ENCODE measurements at places on chromosomes 2 and 18.

DNA sequence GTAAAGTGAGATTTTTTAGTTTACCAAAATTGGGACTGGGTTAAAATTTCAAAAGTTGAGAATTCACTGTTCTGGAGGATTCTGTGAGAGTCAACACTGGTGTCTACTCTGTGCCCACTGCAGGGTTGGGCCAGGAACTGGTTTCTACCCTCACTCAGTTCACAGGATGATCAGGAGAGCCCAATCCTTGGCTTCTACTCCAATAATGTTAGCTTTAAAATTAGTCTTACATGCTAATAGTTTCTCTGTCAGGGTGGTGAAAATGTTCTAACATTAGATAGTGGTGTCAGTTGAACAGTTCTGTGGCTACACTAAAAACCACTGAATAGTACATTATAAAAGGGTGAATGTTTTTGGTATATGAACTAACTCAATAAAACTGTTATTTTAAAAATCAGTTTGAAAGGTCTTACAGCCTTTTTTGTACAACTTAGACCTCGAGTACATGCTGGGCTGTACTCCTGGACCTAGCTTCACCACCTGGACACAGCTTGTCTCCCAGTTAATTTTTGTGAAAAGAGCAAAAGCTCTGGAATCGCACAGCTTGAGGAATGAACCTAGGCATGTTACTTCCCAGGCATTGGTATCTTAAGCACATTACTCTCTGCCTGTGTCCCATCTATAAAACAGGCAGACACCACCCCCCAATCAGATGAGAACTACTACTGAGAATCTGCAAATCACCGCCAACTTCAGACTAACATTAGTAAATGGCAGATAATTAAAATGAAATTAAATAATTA, 44.4 kb downstream of the ACVR1 start:
- DNase-seq: no peak

DNA sequence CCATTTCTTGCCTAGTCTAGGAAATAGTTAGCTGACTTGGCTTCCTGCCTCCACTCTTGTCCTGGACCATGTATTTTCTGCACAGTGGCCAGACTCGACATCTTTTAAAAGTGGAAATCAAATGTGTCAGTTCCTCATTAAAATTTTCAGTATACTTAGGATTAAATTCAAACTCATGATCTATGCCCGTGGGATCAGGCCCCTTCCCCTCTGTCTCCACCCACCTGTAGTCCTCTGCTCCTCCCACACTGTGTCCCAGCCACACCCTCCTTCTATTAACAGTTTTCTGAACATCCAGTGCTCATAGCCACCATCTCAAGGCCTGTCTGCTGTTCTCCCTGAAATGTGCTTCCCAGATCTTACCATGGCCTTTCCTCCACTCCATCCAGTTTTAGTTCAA, 13.3 kb downstream of the ARHGAP25 start:
- no peak for DNase-seq

- DNase-seq: no peak
These were observed 335.2 kb downstream of the LRATD1 start for GRCh38 chr2:14967729-14968128.

- no peak for DNase-seq
These were observed 593 bp downstream of the ZNF514 start for GRCh38 chr2:95158891-95159619.
